ENCODE measurements at places on chromosomes 7 and 10.
A peak's percentile ranks its signal among the peaks of the same experiment; 100 is the strongest.

- DNase-seq: no peak
These were observed 205.7 kb downstream of the REEP3 start for GRCh38 chr10:63726867-63727266.

GRCh38 chr10:114635101-114635500 lies 23.0 kb downstream of the ABLIM1 start:
- no peak for DNase-seq

GRCh38 chr7:126485791-126486190 lies 767.0 kb downstream of the GRM8 start:
- DNase-seq: no peak

DNA sequence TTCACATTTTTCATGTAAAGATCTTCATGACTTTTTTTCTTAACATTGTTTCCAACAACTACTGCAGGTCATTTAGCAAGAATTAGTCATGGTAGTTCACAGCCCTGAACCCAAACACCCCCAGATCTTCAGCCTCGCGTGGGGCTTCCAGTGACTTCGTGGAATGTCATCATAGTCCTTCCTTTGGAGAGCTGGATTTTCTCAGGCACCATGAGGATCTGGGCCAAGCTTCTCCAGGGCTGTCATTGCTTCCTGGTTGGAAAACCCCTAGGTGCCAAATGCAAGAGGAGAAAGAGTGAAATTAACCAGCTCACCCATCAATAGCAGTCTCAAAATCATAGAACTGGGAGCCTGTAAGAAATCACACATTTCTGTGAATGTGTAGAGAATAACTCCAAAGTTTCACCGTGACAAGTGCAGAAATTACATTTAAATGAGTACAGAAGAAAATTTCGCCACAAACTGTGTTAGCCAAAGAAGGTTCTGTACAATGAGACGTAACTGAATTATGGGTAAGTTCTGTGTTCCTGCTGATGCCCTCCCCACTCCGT lies 175.4 kb downstream of the CELF2 start:
- DNase-seq: no peak

GRCh38 chr10:116088985-116089384 lies 184.0 kb downstream of the GFRA1 start:
- no peak for DNase-seq

DNA sequence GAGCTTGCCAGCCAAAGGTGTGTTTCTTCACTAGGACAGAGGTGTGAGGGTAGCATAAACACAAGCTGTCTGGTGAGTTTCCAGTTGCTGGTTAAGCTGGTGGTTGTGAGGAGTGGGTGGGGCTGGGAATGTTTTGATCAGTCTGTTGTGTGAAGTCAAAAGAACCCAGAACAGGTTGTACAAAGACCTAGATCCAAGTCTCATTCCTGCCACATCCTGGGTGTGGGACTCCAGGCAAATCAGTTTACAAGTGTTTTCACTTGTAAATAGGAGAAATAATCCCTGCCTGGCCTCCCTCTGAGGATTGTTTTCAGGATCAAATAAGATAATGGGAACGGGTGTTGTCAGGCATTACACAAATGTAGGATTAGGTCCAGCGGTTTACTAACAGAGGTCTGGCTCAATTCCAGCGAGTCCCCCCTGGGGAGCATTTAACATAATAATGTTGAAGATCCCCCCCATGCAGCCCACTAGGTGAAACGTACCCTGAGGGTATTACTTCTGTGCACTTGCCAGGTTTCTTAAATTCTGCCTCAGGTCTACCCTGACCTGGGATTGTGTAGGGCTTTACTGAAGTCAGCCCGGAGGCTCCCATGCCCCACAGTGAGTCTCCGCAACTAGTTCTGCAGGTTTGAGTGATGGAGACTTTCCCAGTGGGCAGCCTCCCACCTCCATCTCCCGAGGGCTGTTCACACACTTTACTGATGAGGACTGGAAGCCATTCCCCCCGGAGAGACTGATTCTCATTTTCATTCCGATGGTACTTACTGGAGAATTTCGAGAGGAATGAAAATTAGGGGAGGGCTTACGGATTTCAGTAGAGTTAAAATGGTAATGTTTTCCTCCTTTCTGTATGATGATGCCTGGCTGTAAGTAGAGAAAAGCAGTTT lies 2.7 kb upstream of the FRAT2 start:
- no peak for DNase-seq

GRCh38 chr10:132149917-132150316 lies 36.8 kb upstream of the DPYSL4 start:
- no peak for DNase-seq

DNA sequence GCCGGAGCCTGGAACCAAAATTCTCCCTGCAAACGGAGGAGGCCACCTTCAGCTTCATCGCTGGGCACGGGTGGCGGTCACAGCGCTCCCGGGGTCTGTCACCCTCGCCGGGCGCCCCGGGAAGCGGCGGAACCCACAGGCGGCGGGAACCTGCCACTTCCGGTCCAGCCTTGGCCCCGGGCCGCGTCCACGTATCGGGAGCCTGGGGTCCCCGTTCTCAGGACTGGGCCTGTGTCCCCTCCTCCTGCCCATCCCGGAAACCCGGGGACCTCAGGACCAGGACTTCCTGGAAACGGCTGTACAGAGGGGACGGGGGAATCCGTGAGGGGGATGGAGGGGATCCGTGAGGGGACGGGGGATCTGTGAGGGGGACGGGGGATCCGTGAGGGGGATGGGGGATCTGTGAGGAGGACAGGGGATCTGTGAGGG lies 25.4 kb downstream of the PDGFA start:
- DNase-seq: peak; percentile 91

DNA sequence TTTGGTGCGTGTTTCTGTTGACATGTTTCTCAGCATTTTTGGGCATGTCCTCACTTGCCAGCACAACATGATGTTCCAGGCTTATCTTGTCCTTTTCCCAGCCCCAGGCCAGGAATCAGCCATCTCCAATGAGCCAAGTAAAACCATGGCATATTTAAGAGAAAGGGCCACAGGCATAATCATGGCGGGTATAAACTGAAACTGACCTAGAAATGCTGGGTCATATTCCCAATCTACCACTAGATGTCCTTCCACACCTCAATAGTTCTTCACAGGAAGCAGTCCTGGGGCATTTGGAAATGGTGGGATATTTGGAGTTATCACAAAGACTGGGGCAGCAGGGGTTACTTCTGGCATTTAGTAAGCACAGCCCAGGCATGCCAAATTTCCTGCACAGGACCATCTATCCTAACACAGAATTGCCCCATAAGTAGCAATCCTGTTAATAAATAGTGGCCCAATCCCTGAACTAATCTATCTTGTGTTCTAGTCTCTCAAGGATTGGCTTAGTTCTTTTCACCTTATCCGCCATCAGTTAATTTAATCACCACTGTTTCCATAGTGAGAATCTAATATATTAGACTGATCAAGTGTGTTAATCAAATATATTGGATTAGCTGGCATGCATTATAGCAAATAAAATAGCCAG lies 101.6 kb downstream of the NPSR1 start:
- DNase-seq: peak; percentile 17

DNA sequence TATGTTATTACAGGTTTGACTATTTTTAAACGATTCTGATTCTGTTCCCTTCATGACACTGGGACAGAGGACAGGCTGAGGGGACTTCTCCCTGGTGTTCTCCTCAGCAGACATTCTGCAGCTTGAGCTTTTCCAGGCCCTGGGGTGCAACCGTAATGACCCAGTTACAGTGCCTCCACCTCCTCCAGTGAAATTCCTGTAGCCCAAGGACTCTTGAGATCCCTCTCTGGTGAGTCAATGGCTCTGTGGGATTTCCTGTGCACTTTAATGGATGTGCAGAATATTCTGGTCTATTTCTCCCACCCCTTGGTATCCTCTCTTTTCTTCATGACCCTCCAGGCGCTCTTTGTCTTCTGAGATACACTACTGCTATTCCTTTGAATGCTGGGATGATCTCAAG lies 319.3 kb downstream of the INHBA start:
- DNase-seq: no peak

- DNase-seq: no peak
These were observed 137.0 kb upstream of the FGFR2 start for GRCh38 chr10:121735263-121735662.

DNA sequence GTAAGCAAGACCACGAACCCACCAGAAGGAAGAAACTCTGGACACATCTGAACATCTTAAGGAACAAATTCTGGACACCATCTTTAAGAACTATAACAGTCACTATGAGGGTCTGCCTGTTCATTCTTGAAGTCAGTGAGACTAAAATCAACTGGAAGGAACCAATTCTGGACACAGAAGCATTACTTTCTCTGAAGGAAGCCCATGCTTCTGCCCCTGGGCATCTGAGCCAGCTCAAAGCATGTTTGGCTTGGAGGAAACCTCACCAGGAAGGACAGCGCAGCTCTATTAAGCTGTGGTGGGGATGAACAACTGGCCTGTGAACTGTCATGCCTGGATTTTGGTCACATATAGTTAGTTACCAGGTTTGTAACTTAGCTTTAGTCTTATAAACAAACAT lies 132.4 kb upstream of the GDF10 start:
- DNase-seq: no peak

DNA sequence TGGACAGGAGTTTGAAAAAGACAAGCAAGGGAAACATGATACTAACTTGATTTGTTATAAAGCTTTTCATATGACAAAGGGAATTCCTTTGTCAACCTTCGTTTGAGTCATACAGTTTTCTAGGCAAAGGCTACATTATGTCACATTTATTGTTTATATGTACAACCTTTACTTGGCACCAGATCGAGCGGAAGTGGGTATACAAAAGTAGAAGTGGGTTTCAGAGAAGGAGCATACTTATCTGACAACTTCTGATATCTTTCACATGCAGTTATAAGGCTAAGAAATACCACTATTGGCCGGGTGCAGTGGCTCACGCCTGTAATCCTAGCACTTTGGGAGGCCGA lies 11.0 kb downstream of the STMP1 start:
- DNase-seq: no peak

DNA sequence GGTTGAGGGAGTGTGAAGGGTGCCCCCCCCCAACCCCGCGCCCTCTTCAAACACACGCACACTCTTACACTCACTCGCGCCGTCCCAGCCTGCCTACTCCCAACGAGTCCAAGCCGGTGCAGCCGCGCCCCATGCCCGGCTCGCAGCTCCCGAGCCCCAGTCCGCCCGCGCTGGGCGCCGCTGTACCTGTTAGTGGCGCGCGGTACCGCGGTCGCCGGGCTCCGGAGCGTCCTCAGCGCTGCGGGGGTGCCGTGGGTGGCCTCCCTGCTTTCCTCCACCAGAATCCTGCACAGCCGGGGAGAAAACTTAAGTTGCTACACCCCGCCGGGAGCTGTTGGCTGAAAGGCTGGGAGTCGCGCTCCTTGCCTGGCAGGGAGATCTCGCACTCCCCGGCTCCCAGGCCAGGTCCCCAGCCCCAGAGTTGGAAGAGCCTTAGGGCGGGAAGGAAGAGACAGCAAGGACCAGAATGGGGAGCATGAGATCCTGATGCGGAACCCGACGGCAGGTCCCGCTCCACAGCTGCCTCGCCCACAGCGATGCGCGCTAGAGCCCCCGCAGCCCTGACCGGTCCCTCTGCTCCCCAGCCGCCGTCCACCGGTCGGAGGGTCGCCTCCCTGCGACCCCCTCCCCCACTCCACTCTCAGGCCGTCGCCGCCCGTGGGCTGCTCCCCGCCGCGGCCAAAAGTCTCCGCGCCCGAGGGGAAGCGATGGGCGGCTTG lies 863 bp downstream of the ST8SIA6 start:
- DNase-seq: peak; percentile 45

DNA sequence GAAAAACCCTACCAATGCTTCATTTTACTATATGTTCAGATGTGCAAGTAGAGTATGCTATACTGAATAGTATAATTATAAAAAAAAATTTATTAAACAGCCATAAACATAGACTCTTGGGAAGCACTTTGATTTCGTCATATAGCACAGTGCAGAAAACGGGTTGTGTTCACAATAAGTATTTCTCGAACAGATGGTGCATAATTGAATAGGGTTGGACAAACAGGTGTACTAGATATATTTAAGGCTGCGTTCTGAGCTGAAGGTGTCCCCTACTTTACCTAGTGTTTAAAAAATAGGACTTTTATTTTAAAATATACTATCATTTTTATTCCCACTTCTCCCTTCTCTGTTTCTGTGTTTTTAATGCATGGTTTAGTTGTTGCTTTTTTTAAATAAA lies 841.5 kb downstream of the ANKRD7 start:
- no peak for DNase-seq

- DNase-seq: no peak
These were observed 324.4 kb upstream of the AOAH start for GRCh38 chr7:37048674-37049073.

- no peak for DNase-seq
These were observed 141.2 kb upstream of the ZNF716 start for GRCh38 chr7:57308631-57309408.

GRCh38 chr10:130492266-130492934 lies 356.2 kb downstream of the GLRX3 start:
- no peak for DNase-seq

DNA sequence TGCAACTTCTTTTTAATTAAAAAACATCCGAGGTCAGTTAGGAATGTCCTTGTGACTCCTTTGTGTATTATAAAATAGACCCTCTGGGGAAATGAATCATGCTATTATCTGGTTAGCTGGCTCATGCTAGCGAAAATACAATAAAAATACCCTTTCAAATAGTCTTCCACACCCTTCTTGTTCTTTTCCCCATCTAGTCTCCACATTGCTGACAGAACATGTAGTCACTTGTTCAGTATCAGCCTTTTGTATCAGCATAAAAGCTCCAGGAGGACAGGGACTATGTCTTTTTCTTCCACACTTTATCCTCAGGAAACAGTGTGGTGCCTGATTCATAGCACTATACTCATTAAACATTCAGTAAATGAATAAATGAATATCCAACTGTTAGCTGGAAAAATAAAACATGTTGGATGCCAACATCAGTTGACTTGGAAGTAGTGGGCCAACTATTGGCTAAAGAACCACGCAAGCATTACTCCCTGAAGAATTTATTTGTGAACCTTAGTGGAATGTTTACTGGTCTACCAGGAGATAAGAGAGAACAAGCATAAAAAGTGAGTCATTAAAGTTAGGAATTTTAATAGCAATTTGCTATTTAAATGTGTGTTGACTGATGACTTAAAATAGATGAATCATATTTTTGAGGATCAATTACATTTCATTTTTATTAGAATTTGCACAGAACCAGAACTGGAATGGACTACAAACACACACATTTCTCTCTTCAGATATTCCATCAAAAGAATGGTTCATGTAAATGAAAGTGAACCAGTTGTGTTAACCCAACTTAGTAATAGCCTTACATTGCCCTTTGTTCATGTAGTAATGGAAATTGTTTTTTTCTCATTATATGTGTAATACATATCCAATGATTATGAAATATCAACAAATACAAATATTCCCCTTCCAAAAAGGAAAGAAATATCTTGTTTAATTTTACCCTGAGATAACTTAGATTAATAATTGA lies 129.6 kb downstream of the DKK1 start:
- DNase-seq: no peak

All from GM13976 (cell line).